SIG-M5 (cell line): ENCODE measurements at places on chromosomes 1 and 21.

GRCh38 chr1:34874296-34874952 is 14.9 kb upstream of the SMIM12 start:
- no peak for DNase-seq

GRCh38 chr1:154361357-154361756 is 36.0 kb downstream of the ATP8B2 start:
- DNase-seq, result no peak

DNA sequence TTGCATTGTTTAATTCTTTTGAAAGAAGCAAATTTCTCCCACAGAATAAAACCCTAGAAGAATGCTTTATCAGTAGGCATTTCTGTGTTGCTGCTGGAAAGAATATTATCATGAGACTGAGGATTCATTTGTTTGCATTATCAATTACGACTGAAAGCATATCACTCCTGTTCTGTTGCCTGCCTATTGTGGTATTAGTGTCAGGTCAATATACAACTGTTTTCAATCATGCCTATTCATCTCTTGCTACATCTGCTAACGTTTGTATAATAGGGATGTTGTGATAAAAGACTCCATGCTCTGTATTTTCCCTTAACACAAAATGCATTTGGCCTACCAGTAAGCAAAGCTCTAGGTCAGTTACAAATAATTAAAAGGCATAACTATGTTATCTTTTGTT is 221.5 kb downstream of the PTPRC start:
- no peak for DNase-seq

GRCh38 chr1:12552951-12553921 is 64.8 kb downstream of the DHRS3 start:
- DNase-seq, result no peak

DNA sequence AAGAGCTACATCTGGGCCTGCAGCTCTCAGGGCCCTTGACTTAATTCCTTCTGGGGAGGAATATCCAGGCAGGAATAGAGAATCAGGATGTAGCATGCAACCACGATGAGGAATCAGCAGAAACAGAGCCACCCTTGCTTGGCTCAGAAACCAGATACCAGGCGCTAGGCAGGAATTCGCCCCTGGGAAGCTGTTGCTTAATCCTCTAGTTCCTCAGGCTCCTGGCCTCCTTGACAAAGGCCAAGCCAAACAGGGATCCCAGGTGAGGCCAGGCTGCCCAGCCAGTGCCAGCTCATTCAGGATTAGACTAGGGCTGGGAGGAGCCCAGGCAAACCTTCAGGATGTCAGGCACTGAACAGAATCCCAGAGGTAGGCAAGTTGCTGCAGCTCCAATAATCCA is 48.2 kb upstream of the IRF2BP2 start:
- DNase-seq, result no peak

DNA sequence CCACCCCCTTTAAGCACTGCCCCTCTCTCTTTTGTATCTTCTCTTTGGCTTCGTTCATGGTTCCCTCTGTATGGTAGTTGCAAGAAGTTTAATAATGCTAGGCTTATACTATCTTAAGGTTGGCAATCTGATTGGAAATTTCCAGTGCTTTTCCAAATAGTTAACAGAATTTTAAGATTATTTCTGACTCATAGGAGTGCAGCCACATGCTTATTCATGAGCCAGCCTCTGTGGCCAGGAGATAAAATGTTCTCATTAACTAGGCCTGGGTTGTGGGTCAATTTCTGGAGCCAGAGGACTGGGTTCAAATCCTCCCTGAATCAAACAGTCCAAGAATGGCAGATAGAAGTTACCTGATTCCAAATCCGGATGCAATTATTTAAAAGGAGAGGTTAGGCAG is 103.1 kb downstream of the ATP6V1G3 start:
- no peak for DNase-seq

- DNase-seq, result no peak
Observed at GRCh38 chr1:94660994-94661393, 119.4 kb upstream of the F3 start.

DNA sequence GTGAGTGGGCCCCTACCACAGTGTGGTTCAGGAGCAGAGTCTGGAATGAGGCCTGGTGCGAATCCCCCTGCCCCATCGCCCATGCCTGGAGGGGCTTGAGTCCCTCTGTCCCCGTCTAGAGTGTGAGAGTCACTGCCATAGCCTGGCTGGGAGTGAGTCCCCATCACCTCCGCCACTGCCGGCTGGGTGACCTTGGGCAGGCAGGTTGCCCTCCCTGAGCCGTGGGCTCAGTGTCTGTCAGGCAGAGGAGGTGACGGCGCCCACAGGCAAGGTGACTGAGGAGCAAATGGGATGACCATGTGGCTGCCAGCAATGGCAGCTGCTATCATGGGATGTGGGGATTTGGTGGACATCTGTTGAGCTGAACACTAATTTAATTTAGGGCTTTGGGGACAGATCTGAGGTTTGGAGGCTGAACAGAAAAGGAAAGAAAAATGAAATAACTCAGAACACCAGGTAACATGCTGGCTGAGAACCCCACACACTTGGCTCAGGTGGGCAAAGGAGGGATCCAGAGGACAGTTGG is 38.1 kb upstream of the GPR153 start:
- no peak for DNase-seq

DNA sequence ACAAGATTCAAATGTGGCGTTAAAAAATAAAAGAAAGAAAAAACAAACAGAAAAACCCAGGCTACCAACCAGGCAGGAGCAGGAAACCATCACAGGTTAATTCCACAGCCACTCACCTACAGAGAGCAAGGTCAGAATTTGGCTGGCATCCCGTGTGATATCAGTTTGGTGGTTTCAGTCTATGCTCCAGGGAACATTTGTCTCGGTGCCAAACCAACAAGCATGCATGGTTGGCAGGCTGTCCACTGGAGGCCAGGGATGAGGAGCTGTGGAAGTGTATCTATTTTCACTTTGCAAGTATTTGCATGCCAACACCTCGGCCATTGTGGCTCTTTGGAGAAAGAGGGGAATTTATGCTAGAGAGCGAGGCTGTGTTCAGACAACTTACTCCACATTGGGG is 53.1 kb upstream of the PROX1 start:
- DNase-seq, result no peak

- no peak for DNase-seq
Observed at GRCh38 chr1:16461681-16462080, 21.2 kb downstream of the NECAP2 start.

- DNase-seq, result no peak
Observed at GRCh38 chr1:50851034-50851433, 109.0 kb downstream of the FAF1 start.

- DNase-seq, result no peak
Observed at GRCh38 chr1:68490046-68490651, 6.7 kb downstream of the DEPDC1 start.

GRCh38 chr1:231431665-231432415 is 9.8 kb upstream of the EGLN1 start:
- DNase-seq, result no peak

DNA sequence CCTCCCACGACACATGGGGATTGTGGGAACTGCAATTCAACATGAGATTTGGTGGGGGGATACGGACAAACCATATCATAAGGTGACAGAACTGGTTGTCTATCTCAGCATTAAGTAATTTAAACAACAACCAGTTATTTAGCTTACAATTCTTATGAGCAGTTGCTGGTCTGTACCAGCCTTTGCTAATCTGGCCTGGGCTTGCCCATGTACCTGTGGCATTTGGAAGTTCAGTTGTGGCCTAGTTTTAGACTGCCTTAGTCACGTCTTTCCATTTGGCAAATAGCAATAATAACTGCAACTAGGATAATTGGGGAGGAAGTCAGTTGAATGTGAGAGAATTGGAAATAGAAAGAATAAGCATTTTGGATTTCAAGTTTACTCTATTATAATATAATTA is 441.8 kb upstream of the CXADR start:
- DNase-seq, result no peak

DNA sequence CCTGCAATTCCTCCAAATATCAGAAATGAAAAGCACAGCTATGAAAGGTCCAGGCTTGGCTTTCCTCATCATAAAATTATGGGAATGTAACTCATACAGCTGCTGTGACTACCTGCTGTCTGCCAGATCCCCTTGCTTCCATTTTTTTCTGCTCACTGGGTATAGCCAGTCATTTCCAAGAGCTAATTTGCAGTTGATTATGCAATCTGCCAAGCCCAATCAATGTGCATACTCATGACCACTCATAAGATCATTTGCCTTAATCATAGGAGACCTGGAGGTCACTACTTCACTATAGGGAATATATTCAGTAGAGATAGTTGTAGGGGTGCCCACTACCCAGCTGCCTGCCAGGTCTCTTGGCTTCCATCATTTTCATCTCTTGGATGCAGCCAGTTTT is 417.7 kb upstream of the ZRANB2 start:
- no peak for DNase-seq

GRCh38 chr1:9732123-9732971 is 80.8 kb downstream of the PIK3CD start:
- DNase-seq, result no peak

GRCh38 chr21:37233551-37234146 is 33.5 kb downstream of the VPS26C start:
- no peak for DNase-seq

GRCh38 chr21:25878344-25878743 is 143.6 kb downstream of the GABPA start:
- no peak for DNase-seq

DNA sequence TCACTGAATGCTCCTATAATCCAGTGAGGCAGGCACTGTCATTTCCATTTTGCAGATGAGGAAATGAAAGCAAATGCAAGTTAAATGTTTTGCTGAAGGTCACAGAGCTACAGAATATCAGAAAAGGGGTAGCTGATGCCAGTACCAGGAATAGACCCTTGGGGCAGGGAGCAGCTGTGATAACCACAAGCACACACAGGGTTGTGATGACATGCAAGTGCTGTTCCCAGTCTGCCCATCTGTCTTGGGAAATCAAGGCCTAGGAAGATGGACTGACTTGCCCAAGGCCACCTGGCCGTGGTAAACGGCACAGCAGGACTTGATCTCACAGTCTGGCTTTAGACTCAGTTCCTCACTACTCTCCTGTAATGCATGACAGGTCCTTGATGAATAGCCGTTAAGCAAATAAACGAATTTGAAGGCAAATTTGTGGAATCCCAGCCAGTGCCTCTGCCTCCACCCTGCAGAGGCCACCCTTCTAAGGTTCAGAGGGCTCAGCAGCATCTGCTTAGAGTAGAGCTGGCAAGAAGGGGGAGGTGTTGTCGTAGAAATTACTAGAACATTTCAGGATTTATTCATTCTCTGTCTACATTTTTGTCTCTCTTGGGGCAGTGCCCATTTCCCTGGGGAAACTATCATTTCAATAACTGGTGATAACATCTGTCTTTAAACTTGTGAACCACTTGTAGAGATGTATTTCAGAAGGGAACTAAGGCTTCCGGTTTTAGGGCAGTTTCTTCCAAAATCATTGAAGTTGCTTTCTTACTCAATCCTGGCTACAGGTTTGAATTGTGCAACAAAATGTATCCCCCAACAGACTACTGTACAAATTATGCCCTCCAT is 53.2 kb upstream of the MRPS6 start:
- peak; percentile 84 for DNase-seq

GRCh38 chr1:47187926-47188250 is 1.9 kb downstream of the PDZK1IP1 start:
- DNase-seq, result no peak

GRCh38 chr1:18266391-18266790 is 158.8 kb downstream of the IGSF21 start:
- DNase-seq, result no peak

GRCh38 chr1:60598041-60598910 is 484.1 kb upstream of the NFIA start:
- no peak for DNase-seq

- DNase-seq, result no peak
Observed at GRCh38 chr1:1895456-1896336, 4.8 kb upstream of the GNB1 start.

GRCh38 chr1:22848405-22848804 is 124.3 kb downstream of the LACTBL1 start:
- no peak for DNase-seq

DNA sequence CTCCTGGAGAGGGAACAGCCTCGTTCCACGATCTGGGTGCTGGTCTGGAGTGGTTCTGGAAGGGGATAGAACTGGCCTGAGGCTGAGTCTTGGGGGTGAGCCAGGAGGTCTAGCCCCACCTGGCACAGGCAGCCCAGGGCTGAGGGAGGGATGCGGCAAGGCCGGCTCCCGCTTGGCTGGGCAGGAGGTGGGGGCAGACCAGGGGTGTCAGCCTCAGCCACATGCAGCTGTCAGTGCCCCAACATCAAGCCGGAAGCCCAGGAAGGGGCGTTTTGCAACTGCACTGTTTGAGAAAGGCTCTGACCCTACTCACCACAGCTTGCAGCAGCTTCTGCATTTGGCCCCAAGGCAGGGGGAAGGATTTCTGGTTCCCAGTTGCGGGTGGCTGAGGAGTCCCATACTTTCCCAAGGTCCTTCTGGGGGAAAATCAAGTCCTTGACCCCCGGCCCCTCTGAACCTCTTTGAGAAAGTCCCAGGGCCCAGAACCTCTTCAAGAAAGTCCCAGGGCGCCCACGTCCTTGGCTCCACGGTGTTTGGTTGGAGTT is 2.0 kb downstream of the EFHD2 start:
- DNase-seq, result peak; percentile 38

- DNase-seq, result no peak
Observed at GRCh38 chr1:4931486-4931885, 277.1 kb downstream of the AJAP1 start.

DNA sequence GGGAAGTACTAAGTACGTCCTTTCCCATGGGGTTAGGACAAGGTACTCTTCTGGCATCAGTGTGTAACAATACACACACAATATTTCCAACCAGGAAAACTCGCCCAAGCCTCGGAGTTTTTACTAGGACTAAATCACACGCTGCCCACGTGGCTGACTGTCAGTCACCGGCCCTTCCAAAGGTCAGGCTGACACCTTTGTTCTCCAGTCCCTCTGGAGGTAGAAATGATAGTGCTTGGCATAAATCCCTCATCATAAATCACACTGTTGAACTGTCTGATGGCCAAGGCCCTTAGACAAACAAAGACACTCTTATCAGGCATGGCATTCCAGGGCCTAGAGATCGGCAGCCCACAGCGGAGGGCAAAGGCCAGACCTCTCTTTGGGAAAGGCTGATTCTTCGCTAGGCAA is 16.9 kb upstream of the SLAMF9 start:
- DNase-seq, result no peak

DNA sequence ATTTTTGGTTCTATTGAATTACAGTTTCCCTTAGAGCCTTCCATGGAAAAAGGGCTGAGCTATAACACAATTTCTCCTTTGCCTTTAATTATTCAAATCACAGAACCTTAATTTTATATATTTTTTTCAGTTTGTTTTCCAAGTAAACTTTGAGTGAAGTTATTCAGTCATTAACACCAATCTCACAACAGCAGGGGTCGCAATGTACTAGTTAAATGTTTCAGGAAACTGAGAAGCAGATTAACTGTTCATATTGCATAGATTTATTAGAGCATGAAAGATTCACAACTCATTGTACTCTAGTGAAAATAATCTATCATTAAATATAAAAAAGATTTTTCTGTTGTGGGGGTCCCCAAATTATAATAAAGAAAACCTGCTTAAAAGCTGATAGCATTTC is 64.1 kb downstream of the KIFAP3 start:
- no peak for DNase-seq
